Activated T-cell treated with anti-CD3 and anti-CD28 coated beads, Interleukin-2, amount 50 U/mL, for 1 hour (primary cell): ENCODE measurements at places on chromosomes 16 and 17.

- DNase-seq: no peak
These were observed 3.4 kb downstream of the NDRG4 start for GRCh38 chr16:58503166-58503862.

- DNase-seq: no peak
These were observed 226.8 kb downstream of the ENGASE start for GRCh38 chr17:79301469-79301868.

GRCh38 chr16:57870753-57871454 is 68.6 kb upstream of the KIFC3 start:
- DNase-seq: no peak

DNA sequence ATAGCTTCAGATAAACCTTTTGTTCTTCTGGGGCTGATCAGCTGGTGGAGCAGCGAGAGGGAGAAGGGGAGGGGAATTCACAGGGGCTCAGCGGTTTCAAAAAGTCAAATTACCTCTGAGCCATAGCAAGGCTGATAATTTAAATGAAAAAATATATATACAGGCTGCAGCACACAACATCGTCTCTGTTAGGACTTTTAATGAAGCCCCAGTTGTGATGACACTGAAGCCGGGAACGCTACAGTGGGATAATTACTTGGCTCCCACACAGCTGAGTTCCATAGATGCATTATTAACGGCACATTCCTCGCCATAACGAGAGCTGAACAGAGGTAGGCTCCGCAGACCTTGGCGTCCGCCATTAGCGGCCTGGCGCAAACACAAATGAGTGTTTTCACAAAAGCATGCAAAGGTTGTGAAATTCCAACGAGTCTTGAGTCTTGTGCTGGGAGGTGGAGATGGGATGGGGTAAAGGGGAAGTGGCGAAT is 216.0 kb downstream of the C16orf78 start:
- DNase-seq: no peak

- peak; percentile 24 for DNase-seq
These were observed 13.3 kb downstream of the SNN start for GRCh38 chr16:11681556-11681955.

DNA sequence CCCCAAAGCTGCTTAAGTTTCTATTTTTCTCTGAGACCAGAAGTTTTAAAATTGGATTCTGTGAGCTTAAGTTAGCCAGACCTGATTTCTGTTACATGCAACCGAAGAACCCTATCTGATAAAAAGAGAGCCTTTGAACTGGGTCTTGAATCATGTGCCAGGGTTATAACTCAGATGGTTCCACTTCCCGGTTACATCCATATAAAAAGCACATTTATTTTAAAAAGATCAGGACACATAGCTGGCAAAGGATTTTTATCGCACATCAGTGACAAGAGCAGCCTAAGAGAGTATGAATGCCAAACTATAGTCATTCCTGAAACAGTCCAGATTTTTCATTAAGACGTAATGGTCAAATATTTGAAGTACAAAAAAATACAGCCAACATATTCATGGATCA is 32.5 kb upstream of the CLEC3A start:
- no peak for DNase-seq
